ENCODE measurements at places on chromosomes 2 and 18.

GRCh38 chr2:75462721-75463120 is 98.0 kb downstream of the EVA1A start:
- no peak for DNase-seq

- no peak for DNase-seq
Observed at GRCh38 chr2:126317790-126318431, 338.0 kb upstream of the GYPC start.

DNA sequence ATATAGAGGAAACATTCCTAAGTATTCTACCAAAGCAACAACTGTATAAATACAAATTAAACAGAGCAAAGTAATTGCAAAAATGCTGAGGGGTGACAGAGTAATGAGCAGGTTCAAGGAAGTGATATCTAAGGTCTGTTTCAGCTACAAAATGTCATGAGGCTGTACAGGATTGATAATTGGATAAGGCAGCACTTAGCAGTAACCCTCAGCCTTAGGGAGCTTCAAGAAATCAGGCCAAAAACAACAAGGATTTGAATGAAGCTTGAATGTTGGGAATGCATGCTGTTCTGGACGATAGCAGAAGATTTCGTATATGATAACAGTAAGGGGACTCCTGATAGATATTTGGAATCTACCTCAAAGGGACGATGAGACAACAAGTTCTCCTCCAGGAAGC is 142.0 kb upstream of the MMADHC start:
- no peak for DNase-seq

DNA sequence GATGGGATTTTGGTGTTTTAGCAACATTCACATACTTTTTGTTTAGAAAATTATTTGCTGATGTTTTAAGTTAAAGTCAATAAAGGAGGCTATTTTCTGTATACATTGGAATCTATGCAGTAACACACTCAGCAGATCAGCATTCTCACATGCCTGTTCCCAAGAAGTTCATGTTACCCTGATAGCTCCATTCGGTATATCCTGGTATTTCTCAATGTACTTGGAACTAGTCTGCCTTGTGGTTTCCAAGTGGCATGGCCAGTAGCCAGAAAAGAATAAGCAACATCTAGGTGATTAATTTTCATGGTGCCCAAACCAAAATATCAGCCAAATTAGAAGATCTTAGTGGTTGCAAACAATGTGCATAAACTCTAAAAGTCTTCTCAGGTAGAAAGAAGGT is 5.2 kb upstream of the NCAPH start:
- no peak for DNase-seq

DNA sequence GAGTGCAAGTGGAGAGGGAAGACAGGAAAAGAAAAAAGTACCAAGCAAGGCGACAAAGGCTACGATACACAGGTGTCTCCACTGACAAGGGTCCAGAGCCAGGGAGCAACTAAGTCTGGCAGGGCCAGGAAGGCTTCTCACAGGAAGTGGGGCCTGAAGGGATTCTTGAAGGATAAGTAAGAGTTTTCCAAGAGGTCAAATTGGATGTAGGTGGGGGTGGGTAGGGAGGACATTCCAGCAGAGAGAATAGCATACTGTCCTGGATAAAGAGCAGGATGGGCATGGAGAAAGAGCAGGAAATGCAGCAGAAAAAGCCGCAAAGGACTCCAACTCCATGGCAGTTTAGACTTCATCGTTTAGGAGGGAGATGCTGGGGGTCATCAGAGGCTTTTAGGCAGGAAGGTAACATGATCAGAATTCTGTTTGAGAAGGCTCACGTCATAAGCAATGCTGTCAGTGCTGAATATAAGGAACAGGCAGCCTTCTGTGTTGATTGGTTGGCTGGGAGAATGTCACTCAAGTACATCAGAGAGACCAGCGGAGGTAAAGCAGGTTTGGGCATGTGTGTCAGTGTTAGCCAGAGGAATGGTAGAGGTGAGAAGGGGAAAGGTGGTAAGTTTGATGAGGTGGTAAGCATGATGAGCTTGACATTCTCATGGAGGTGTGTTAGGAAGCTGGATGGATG is 35.1 kb downstream of the ARHGAP25 start:
- no peak for DNase-seq

- DNase-seq, result no peak
Observed at GRCh38 chr2:216620786-216621185, 12.4 kb upstream of the IGFBP2 start.

GRCh38 chr2:9220201-9220600 is 13.6 kb downstream of the ASAP2 start:
- DNase-seq, result no peak

DNA sequence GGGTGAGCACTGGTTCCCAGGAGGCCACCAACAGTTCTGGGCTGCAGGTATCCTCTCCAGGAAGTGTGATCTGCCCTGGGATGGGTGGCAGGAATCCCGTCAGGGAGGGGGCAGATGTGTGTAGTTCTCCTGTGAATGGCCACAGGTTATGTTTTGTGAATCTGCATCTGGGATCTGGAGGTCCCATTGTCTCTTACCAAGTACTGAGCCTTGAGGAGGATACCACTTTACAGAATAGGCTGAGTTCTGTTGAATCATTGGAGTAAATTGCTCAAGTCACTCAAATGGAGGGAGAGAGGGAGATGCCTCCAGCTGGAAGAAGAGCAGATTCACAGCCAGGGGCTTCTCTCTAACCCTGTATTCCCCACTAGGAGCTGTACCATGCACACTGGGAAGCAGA is 168.2 kb downstream of the ANKRD30B start:
- DNase-seq, result no peak

DNA sequence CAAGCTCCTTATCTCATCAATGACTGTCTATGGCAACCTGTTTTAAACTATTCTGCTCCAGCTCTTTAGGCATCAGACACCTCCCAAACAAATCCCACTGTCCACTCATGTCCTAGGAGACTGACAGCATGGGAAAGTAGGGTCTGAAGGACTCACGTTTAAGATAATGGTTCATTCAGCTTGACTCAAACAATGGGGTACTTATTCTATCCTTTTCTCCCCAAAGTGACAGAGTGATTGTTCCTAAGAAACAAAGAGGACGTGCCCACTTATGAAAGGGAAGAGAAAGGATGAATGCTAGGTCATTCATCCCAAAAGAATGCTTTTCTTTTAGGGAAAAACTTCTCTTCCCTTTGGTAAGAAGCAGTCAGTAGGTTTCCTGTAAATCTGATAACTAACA is 41.9 kb downstream of the ALK start:
- DNase-seq, result no peak

GRCh38 chr2:127066942-127067341 is 40.0 kb downstream of the BIN1 start:
- no peak for DNase-seq

- no peak for DNase-seq
Observed at GRCh38 chr2:217746808-217747207, 256.0 kb downstream of the TNS1 start.

- no peak for DNase-seq
Observed at GRCh38 chr18:3916082-3916481, 466.1 kb downstream of the TGIF1 start.

DNA sequence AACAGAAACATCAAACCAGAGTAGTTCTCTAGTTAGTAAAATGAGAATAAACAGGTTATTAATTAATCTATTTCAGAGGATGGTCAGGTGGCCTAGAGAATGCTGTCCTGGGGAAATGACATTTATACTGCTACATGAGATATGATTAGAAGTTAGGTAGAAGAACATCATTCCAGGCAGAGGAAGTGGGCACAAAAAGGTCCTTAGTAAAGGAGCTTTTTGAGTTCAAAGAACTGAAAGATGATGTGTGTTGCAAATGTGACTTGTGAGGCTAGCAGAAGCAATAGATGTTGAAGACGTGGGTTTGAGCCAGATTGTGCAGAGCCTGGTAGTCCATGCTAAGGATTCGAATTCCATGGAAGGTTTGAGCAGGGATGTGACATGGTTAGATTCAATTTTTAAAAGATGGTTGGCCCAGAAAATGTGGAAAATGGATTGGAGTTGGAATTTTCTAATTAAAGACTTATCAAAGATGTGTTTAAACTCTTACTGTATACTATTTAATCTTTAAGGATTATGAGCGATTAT is 34.2 kb downstream of the RAB10 start:
- no peak for DNase-seq

GRCh38 chr2:45782986-45783385 is 131.5 kb downstream of the PRKCE start:
- DNase-seq, result no peak

Measured in NCI-H345 (cell line).